ENCODE measurements at places on chromosomes 6 and 20. TPM values are rescaled to one million over a fixed set of nuclear protein-coding genes. Genes with fewer than 3 reads are reported as not detected.

IYD gene
- total RNA-seq, result not detected

DNMT3B gene
- 3.8 TPM for total RNA-seq

C2 gene
- total RNA-seq, result 1.2 TPM

THBS2 gene
- total RNA-seq, result 0.13 TPM

Measured in A673 (cell line).